ENCODE measurements at places on chromosomes 4 and X.

DNA sequence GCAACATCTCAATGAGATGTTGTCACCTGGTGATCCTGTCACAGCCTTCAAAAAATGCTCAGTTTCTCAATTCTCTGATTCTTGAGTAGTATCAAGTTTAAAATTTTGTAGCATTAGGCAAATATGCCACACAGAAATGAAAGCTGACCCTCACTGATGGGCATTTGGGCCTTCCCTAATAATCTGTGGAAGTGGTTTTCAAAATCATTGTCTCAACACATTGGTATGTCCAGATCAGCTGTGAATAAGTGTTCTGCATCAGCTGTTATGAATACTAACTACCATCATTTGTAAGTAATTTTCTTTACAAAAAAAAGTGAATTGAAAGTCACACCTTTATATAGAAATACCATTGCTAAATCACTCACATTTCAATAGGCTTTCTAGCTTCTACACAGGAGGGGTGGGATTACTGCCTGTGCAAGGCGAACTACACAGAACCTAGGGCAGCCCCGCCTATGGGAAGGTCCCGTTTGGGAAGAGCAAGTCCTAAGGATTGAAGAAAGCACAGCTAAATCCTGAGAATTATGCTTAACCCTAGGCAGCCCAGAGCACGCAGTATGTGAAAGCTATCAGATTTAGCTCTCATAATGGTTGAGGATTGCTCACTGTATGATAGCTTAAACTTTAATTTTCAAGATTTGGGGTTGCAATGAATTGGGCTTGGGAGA, 73.4 kb downstream of the GPC3 start:
- DNase-seq, result no peak

DNA sequence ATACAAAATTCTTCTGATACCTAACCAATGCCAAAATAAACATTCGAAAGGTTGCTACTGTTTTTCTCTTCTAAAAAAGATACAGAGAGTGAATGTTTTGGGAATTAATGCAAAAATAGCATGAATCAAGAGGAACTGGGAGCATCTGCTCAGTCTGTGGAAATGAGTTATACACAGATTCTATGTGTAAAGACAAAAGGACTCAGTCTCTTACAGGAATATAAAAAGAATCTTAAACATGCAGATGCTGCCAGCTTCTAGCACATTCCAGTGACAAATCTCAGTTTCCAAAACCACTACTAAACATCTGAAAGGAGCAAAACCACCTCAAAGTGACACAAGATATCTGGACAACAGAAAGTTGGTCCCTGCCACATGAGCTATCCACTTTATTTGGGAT, 55.0 kb downstream of the PAPSS1 start:
- DNase-seq, result no peak

GRCh38 chr4:167216783-167217182, 17.5 kb downstream of the SPOCK3 start:
- DNase-seq, result no peak

DNA sequence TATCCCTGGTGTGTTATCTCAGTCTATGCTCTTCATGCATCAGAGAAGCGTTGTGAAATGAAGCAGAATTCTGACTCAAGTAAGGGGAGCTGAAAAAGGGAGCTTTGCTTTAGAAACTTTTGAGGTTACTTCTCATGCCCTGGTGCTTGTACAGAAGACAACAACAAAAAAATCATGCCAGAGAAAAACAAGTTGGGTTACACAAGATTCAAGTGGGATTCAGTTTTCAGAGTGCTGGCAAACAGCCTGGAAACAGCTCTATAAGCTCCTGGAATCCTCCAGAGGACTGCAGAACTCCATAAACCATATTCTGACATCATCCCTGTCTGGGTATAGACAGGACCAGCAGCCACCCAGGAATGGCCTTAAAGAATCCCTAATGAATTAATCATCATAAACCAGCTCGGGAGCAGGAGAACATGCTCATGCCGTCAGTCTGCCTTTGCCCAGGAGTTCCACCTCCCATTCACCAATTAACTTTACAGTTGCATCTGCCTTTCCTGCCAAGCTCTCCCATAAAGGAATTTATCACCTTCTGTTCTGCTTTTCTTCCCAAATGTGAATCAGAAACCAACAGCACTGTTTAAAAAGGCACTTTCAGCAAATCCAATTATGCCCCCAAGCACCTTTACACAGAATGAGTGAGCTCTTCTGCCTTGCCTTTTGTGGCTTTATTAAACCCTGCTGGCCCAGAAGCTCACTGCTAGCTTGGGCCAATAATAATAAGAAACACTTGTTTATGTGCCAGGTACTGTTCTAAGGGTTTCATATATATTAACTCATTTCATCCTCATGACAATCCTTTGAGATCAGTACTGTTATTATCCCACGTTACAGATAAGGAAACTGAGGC, 54.5 kb upstream of the FBXW7 start:
- DNase-seq, result no peak

DNA sequence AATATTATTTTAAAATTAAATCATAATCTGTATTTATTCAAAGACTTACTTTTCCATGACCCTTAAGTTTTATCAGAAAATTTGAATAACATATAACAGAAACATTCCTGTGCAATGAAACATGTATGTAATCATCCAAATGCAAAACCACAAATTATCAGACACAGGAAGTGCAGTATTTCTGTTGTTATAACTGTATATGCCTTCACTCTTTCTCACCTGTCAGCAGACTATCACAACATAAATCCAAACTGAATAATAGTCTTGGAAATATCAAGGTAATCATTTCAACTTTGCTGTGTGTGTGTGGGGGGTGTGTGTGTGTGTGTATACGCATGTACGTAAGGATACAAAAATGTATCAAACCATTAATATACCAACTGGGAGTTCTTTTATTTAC, 285.9 kb downstream of the SLC7A11 start:
- DNase-seq, result no peak

GRCh38 chr4:52659722-52660261, 691 bp upstream of the USP46 start:
- peak; percentile 62 for DNase-seq

GRCh38 chr4:20252656-20253282, 1.1 kb downstream of the SLIT2 start:
- no peak for DNase-seq

DNA sequence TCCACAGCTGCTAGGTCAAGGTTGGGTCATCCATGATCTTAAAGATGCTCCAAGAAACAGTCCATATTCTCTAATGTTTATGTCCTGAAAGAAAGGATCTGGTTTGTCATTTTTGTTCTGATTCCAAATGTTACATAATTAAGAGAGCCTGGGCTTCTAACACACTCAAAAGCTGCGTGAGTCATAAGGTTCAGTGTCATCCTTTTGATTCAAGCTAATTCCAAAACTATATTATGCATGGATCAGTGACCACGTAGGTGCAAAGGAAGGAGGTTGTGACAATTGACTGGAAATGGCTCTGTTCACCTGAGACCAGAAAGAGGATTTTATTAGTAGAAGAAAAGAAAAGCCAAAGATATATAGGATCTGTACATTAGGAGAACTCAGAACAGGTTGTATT, 268.7 kb upstream of the GK2 start:
- DNase-seq, result no peak

GRCh38 chr4:175090116-175090515, 172.0 kb downstream of the ADAM29 start:
- DNase-seq, result no peak

GRCh38 chrX:84830836-84831235, 172.8 kb upstream of the APOOL start:
- no peak for DNase-seq

All from pancreas (tissue), 10 donors.